ENCODE measurements at places on chromosomes 4 and X.

DNA sequence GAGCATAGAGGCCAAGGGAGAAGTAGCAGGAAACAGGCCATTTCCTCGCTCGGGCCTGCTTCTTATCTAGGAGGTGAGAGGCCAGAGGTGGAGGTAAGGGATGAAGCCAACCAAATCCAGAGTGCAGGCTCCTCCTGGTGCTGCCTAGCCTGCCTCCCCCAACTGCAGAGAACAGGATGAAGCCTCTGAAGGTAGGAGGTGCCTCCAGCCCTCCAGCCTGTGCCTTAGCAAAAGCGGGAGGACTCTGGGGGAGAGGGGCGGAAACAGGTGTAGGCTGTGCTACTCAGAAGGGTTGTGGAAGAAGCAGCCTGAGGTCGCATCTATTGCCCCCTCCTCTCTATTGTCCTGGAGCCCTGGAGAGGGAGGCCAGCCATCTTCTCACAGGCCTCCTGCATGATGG is 2.9 kb upstream of the MTM1 start:
- no peak for DNase-seq

- no peak for DNase-seq
These were observed 1718.0 kb upstream of the PCDH7 start for GRCh38 chr4:29002151-29002550.

- no peak for DNase-seq
These were observed 2.1 kb downstream of the PITX2 start for GRCh38 chr4:110620691-110621327.

- DNase-seq: no peak
These were observed 30.2 kb downstream of the ZNF185 start for GRCh38 chrX:152927858-152928760.

DNA sequence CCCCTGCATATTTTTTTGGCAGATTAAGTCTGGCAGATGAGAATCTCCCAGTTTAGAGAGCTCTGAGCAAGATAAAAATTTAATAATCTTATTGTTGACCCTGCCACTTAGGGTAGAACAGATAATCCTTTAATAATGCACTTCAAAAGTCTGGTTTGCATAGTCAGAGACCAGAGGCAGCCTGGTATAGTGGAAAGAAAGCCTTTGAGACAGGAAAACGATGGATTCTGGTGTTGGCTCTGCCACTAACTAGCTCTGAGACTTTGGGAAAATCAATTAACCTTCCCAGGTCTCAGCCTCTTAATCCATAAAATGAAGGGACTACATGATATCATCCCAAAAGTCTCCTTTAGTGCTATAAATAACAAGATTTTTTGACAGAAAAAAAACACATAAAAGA is 824.5 kb downstream of the STIM2 start:
- no peak for DNase-seq

- DNase-seq: no peak
These were observed 30.4 kb downstream of the SMIM43 start for GRCh38 chr4:121734571-121734970.

DNA sequence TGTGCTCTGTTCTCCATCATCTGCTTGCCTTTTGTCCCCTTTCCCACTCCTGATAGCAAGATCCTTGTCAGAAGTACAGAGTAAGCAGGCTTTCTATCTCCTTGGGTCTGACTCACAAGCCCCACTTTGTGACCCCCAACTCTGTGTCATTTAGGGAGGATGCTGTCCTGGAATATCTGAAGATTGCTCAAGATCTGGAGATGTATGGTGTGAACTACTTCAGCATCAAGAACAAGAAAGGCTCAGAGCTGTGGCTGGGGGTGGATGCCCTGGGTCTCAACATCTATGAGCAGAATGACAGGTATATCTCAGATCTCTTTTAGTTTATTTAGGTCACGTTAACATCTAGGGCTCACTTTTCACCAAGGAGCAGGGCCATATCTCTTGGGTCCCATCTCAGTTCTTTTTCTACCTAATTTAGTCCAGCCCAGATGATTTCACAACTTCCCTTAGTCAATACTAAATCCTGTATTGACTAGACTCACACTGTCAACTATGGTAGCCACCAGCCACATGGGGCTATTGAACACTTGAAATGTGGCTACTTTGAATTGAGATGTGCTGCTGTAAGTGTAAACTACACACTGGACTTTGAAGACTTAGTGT is 64.3 kb downstream of the MSN start:
- DNase-seq: no peak

DNA sequence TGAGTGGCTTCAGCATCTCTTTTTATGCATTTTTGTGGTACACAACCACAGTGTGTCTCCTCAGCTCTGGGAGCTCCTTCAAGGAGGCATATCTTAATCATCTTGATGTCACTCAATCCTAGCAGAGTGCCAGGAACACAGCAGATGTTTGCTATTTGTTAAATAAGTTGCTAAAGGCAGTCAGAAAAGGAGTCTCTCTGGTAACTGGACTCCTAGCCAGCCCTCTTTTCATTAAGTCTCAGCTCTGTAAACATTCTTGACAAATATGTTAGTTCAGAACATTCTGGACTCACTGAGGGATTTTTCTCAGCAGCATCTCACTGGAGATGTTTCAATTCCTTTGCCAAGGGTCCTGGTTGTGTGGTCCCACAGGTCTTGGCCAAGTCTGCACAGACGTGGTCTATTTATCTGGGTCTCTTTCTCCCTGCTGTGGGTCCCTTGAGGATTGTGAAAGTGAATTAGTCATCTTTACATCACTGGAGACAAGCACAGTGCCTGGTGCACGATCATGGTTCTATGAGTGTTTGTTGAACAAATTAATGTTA is 20.3 kb upstream of the FAM9C start:
- no peak for DNase-seq

DNA sequence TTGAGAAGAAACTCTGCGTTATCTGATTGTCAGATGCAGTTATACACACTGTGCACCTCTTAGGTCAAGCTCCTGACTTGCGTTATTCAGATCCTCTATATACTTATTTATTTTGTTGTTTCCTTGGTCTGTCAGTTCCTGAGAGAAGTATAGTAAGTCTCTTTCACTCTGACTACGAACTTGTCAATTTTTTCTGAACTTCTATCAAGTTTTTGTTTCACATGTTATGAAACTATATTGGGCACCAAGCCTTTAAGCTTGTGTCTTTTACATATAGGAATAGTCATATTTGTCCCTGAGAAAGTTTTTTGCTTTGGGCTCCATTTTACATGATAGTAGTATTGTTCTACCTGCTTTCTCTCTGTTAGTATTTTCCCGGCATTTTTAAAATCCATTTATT is 31.7 kb downstream of the ZNF275 start:
- DNase-seq: no peak

DNA sequence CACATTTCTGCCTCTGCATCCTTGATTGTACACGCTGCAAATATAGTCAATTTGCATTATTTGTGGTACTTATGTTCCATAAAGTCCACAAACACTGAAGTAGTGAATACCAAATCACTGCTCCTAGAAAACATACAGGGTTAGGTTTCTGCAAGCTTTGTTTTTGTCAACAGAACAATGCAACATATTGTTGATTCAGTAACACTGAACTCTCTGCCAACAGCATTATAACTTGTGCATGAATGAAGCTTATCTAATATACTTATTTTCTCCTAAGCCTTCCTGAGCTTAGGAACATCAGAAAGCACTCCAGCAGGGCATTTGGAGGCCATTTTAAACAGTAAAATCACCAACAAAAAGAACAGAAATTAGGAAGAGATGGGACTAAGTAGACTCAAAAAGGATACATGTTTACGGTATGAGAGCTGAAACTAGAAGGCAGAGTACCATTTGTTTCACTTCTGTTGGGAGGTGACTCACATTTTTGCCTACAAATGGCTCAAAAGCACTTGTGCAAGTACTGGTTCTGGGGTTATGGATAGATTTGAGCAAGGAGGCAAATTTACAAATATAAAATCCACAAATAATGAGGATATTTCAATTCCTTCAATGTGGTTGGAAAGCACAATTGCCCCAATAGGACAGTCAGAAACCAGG is 14.1 kb downstream of the COX18 start:
- DNase-seq: no peak

DNA sequence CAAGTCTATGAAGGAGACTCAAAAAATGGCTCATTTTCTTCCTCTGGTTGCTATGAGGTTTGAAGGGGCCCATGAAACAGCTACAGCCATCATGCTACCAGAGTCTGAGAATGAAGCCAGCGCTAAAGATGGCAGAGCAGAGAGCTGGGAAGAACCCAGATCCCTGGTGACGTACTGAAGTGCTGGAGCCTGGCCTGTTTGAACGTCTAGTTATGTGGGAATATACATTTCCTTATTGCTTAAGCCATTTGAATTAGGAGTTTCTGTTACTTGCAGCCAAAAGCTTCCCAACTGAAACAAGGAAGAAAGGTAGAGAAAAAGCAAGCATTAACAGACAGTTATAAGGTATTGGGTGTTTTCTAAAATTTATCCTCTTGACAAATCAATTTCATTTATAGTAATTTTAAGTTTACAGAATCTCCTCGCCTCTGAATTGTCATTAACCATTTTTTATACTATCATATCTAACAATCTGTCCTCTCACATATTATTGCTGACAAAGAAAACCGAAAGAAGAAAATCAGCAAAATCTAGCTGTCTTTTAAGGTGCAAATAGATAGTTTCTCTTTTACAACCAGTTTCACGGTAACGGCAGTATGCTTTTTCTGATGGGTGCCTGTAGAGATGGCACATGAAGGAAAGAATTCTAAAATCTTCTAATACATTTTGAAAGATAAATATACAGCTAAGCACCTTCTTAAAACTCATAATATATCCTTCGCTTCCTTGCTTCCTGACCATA is 8.9 kb upstream of the COQ2 start:
- DNase-seq: no peak

- no peak for DNase-seq
These were observed 314.5 kb upstream of the RASGEF1B start for GRCh38 chr4:81786063-81786763.

- DNase-seq: no peak
These were observed 177.1 kb upstream of the TET2 start for GRCh38 chr4:104969394-104970082.

GRCh38 chrX:7062903-7063302 is 84.6 kb upstream of the STS start:
- DNase-seq: no peak

DNA sequence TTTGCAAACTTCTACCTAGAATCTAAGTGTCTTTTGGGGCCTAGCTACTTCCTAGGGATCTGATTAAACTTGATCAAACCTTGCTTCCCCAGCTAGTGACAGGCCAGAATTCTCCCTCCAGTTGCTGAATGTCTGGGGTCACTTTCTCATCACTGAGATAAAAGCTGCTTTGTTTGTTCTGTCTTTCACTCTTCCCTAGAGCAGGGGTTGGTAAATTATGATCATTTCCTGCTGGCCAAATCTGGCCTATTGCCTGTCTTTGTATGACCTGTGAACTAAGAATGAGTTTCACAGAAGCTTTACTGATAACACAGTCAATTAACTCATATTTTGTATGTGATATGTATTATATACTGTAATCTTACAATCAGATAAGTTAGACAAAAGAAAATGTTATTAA is 157.8 kb upstream of the AADAT start:
- DNase-seq: no peak

DNA sequence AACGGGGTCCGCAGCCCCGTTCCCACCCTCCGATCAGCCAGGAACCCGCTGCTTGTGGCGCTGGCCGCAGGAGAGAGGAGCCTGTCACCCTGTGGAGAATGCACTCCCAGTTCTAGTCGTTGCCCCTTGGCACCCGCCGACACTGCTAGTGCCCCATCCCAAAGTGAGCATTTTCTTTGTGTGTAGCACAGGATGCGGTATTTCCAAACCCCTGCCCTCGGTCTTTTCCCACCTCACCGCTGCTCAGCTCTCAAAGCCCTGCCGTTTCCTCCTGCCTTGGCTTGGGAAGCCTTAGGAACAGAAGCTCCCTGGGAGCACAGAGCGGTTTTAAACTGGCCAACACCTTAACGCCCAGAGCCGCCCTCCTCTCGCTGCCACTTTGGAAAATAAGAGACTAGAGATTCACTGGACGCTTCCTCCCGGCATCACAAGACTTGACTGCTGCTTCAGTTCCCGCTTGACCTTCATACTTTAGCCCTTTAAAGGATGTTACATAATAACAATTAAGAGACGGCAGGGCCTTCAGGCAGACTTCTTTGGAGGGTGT is 772 bp downstream of the CYP4V2 start:
- peak; percentile 13 for DNase-seq

GRCh38 chrX:68147848-68148247 is 285.4 kb downstream of the OPHN1 start:
- DNase-seq: no peak

- DNase-seq: no peak
These were observed 51.8 kb upstream of the BCOR start for GRCh38 chrX:40149286-40150175.

GRCh38 chr4:17981063-17981462 is 40.5 kb downstream of the LCORL start:
- DNase-seq: no peak

GRCh38 chr4:81836716-81837115 is 365.0 kb upstream of the RASGEF1B start:
- no peak for DNase-seq

- no peak for DNase-seq
These were observed 156.2 kb upstream of the PPP1R2C start for GRCh38 chrX:42934020-42934726.

All from stimulated activated CD8-positive, alpha-beta memory T cell treated with anti-CD3 and anti-CD28 coated beads, Interleukin-2, amount 100 ng/mL, for 1 hour (primary cell).